ENCODE measurements at places on chromosomes 3 and 15.

- DNase-seq = no peak
Observed at GRCh38 chr3:119323723-119324085, 29.5 kb downstream of the ARHGAP31 start.

- no peak for DNase-seq
Observed at GRCh38 chr3:118618247-118619040, 416.2 kb downstream of the IGSF11 start.

- no peak for DNase-seq
Observed at GRCh38 chr3:129618186-129618820, 11.8 kb upstream of the PLXND1 start.

DNA sequence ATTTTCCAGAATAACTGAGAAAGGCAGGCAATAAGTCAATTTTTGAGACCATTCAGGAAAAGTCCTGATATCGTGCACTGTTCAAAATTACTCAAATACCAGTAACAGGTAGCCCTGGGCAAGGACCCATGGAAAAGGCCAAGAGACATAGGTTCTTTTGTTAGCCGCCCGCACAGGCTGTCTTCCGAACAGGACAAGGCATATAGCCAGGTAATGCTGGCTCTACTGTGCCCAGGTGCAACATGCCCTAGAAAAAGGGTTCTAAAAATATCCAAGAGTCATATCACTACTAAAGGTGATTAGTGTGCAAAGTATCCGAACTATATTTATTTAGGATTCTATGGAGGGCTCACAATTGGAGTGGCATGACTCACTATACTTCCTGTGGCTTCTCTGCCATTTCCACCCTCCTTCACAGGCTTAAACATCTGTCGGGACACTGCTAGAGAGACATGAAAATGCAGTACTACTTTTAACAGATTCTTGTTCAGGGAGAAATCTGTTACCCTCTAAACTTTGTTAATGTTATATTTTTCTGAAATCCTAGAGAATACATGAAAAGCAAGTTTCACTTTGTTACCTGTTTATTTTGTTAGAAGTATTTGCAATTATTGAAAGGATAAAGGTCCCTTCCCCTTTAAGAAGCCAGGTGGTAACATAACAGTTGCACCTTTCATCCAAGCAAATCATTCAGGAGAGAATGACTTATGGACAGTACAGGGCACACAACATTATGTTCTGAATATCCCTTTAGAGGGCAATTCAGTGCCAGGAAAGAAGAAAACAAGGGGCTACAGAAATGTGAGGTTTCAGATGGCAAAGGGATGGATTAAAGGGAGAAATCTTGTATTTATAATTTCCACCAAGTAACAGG lies 293.3 kb upstream of the THBS1 start:
- DNase-seq = no peak

DNA sequence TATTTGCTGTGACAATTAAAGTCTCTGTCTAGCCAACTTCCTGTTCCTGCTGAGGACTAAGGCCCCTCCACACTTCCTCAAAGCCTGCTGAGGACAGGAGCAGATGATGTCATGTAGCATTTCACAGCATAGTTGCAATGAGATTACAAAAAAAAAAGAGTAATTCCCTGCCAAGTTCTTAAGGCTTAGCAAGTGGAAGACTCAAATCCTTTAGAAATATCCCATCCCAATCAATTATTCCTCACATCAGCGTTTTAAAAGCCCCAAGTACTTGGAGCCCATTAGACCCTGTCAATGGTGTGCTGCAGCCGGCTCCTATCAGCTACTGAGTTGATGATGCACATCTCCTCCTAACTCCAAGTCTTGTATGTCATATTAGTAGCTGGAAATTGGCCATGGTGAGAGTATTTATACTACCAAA lies 51.7 kb downstream of the TRANK1 start:
- DNase-seq = no peak

- no peak for DNase-seq
Observed at GRCh38 chr15:62833646-62834045, 208.9 kb upstream of the TPM1 start.

DNA sequence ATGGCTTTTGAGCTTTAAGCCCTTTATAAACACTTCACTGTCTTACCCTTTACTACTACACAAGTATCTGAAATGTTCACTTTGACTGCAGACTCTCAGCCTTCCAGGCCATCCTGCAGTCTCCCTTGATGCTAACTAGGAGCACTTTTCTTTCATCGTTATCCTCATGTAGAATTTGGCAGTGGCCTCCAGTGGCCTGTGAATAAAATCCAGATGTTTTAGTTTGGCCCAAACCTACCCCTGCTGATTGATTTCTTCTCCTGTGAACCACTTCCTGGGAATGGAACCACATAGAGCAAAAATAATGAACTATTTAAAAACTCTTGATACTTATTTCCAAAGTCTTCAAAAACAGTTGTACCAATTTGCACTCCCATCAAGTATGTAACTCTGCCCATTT lies 271.9 kb downstream of the FEZF2 start:
- no peak for DNase-seq

DNA sequence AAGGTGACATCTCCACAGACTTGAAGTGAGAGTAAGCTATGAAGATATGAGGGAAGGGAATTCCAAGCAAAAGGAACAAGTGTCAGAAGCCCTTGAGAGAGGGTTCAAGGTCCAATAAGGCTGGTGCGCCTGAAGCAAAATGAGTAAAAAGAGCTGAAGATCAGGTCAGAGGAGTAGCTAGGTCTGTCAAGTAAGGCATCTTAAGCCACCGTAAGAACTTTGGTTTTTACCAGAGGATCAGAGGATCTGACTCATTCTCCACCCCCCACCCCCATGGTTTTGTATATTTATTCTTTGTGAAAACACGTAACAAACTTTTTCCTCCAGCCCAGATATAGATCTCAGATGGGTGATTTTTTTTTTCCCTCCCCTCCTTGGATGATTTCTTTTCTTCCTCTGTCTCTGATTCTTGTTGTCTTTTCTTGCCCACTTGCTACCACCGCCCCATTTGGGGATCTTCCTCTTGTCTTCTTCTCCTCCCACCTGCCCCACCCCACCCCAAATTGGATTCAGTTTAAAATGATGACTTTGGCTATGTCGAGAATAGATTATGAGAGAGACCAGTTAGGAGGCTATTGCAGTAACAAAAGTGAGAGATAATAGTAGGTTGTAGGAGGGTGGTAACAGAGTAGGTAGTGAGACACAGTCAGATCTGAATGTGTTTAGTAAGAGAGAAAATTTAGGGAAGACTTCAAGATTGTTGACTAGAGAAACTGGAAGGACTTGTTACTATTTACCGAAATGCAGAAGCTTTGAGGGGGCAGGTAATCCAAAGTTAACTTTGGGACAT lies 6.1 kb downstream of the TRMT10C start:
- peak; percentile 53 for DNase-seq

- no peak for DNase-seq
Observed at GRCh38 chr3:106860182-106860581, 517.1 kb upstream of the CCDC54 start.

GRCh38 chr3:152823173-152823572 lies 11.8 kb upstream of the P2RY1 start:
- DNase-seq = no peak

- no peak for DNase-seq
Observed at GRCh38 chr15:60251300-60252070, 146.3 kb downstream of the ANXA2 start.

GRCh38 chr15:62591842-62592838 lies 427.1 kb upstream of the C2CD4B start:
- no peak for DNase-seq

- no peak for DNase-seq
Observed at GRCh38 chr15:85726454-85726853, 68.3 kb downstream of the KLHL25 start.

DNA sequence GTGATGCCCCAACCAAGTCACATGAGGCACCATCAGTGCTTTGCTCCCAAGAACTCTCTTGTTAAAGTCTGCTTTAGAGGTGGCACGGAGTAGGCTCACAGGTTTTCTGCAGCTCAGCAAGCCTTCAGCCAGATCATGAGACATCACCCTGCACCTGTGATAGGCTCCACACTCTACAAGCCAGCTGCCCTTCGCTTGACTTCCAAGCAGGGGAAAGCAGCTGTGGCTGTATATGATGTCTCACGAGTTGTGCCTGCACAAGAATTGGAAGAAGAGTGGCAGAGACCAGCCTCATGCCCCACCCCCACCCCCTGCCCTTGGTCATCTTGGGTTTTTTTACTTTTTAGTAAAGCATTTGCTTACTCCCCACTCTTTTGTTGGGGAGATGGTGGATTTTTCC lies 22.5 kb downstream of the MRPS11 start:
- DNase-seq = no peak

GRCh38 chr15:92101708-92102394 lies 248.3 kb downstream of the SLCO3A1 start:
- no peak for DNase-seq

DNA sequence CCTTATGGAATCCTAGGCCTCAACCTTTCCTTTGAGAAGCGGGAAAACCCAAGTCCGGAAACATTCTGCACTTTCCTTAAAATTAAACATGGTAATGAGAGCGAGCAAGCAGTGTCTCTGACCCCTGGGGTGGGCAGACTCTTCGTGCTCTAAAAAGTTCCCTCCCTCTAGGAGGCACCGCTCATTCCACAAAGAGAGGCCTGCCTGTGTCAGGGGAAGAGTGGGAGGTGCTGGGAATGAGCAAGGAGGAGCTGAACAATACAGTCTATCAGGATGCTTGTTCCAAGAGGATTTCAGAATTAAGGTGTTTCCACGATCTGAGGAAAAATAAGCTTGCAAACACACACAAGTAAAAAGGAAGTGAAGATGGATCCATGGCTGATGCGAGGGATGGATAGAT lies 6.0 kb upstream of the RLBP1 start:
- no peak for DNase-seq

- DNase-seq = no peak
Observed at GRCh38 chr3:153848702-153849101, 272.5 kb upstream of the ARHGEF26 start.

GRCh38 chr15:64026591-64026990 lies 19.7 kb downstream of the DAPK2 start:
- DNase-seq = no peak

DNA sequence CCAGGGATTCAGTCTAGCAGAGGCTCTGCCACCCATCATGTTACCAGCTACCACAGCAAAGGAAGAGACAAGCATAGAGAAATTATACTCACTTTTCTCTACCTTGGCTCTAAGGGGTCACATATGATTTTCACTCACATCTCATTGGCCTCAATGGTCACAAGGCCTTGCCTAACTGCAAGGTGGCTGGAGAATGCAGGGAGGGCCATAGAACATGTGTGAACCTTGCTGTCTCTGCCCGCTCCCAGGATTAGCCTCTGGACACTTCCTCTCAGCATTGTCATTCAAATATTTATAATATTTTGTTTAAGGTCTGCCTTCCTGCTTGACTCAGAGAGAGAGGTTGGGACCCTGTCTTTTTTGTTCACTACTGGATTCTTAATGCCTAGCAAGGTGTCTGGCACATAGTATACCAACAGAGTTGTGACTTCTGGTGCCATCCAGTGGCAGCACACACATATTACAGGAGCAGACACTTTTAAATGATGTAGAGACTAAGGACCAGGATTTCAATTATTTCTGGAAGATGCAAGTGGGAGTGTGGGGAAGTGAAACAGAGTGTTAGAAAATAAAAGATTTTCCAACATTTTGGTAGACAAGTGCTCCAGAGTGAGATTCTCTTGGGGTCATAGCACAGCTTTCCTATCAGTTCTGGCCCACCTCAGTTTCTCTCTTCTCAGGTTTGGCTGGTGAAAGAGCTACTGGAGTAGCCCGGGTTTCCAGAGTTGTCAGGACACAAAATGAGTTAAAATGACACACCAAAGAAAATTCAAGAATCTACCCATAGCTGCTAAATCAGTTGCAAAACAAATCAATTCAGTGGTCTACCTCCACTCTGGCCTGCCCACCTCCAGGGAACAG lies 119.0 kb upstream of the RASGRP1 start:
- DNase-seq = peak; percentile 74

GRCh38 chr3:176208283-176208682 lies 989.0 kb downstream of the TBL1XR1 start:
- DNase-seq = no peak

GRCh38 chr3:164186095-164186494 lies 892.2 kb downstream of the SI start:
- DNase-seq = no peak

DNA sequence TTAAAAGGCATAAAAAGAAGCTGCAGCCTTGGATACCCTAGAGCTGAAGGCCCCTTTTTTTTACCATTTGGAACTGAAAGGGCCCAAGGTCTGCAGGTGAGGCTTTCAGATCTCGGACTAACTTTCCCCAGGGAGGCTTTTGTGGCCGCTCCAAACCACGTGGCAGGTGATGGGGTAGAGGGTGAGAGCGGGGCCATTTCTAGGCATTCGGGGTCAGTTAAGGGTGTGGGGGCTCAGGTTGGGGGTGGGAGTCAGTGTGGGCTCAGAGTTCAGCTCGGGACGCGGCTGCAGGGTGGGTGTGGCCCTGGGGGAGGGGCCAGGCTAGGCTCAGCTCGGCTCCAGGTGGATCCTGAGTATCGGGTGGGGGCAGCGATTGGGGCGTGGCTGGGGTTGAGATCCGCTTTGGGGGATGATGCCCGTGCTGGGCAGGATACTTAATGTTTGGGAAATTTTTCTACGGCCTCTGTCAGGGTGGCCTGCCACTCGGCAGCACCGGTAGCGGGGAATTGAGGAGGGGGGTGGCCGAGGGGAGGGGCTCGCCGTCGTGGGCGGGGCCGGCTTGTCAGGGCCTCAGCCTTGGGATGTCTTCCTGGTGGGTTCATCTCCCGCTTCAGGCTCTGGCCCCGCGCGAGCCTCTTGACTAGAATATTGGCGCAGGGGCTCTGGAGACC lies 2.5 kb downstream of the KLF13 start:
- peak; percentile 57 for DNase-seq

DNA sequence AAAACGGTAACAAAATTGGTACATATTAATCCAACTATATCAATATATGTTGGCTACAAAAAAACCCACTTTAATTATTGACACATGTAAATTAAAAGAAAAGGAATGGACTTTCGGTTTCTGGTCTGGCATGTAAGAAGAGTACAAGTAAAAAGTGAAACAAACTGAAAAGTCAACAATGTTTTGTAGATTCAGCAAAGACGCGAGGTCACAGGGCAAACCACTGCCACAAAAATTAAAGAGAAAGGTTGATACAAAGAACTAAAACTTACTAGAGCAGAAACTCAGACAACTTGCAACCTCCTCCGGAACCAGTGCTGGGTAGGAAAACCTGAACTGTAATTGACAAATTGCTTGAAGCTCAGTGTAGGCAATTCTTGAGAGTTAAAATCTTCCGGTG lies 110.6 kb upstream of the ARPP21 start:
- no peak for DNase-seq

- no peak for DNase-seq
Observed at GRCh38 chr3:100297784-100298183, 36.8 kb upstream of the NIT2 start.

- no peak for DNase-seq
Observed at GRCh38 chr3:105606016-105606415, 239.3 kb downstream of the ALCAM start.

DNA sequence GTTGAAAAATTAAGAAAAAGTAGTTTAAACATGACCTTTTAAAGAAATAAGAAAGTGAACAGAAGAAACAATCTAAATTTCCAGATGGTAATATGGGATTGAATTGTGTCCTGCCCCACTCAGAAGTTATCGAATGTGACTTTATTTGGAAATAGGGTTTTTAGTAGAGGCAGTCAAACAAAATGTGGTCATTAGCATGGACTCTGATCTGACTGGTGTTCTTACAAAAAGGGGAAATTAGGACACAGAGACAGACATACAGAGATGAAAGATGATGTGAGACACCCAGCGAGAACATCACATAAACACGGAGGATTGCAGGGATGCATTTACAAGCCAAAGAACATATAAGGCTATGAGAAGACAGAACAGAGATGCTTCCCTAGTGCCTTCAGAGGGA lies 73.2 kb downstream of the XRN1 start:
- DNase-seq = no peak

- DNase-seq = peak; percentile 56
Observed at GRCh38 chr3:107598926-107599771, 76.4 kb downstream of the BBX start.
